ENCODE measurements at places on chromosomes 7 and 10.

DNA sequence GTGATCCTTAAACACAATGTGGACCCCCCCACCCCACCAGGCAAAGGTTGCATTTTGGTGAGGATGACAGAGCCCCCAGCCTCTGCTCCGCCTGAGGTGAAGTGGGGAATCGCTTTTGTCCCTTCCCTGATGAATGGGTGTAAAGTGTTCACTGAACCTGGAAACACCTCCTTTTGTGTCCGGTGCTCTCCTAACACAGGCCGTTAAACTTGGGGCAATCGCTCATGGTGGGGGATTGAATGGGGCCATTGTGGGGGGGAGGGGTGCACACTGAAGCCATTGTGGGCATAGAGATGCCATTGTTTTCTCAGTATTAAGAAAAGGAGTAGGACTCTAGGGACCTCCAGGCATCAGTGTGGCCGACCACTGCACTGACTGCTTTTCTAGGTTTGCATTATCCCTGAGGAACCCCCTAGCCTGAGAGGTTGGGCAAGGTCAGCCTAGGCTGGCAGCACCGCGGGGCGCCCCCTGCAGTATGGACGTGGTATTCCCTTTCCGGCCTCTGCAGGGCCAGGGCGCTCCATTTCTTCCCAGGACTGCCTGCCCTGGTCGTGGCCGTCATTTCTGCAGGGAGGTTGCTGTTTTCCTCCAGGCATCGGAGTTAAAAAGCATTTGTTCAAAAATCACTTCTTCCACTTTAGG, 158.3 kb downstream of the TCF7L2 start:
- peak; percentile 9 for DNase-seq

DNA sequence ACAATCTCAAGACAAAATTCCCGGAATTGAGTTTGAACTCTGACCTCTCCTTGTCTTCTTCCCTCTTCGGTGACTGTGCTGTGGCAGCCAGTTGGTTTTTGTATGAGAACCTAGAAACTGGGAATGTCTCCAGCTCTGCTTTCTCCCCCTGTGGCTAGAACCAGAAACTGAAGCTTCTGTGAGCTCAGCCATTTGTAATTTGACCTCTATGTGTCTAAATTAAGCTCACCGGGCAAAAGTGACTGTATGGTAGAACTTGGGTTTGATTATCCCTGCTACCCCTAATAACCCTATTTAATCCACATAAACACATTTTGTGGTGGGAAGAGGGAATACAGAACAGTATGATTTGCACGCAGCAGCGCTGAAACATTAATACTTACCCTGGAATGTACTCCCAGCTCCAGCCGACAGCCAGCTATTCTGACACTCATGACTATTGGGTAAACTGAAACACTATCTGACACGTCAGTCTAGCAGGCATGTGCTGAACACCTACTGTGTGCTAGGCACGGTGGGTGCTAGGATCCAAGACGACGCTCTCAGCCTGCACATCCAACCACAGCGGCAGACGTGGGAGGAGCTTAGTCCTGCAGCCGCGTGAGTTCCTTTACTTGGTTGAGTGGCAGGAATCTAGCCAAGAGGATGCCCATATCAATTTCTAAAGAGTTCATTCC, 324.8 kb downstream of the SFMBT2 start:
- no peak for DNase-seq

- DNase-seq = no peak
These were observed 23.8 kb downstream of the CYTH3 start for GRCh38 chr7:6248581-6248980.

- DNase-seq = no peak
These were observed 50.2 kb downstream of the ZNF467 start for GRCh38 chr7:149723082-149723767.

Data from NCI-H1930 (cell line).